ENCODE measurements at places on chromosomes 16 and 17.

GRCh38 chr16:63684149-63685101, 1437.4 kb downstream of the CDH11 start:
- DNase-seq: no peak

GRCh38 chr17:27349540-27350021, 55.7 kb downstream of the WSB1 start:
- DNase-seq: no peak

DNA sequence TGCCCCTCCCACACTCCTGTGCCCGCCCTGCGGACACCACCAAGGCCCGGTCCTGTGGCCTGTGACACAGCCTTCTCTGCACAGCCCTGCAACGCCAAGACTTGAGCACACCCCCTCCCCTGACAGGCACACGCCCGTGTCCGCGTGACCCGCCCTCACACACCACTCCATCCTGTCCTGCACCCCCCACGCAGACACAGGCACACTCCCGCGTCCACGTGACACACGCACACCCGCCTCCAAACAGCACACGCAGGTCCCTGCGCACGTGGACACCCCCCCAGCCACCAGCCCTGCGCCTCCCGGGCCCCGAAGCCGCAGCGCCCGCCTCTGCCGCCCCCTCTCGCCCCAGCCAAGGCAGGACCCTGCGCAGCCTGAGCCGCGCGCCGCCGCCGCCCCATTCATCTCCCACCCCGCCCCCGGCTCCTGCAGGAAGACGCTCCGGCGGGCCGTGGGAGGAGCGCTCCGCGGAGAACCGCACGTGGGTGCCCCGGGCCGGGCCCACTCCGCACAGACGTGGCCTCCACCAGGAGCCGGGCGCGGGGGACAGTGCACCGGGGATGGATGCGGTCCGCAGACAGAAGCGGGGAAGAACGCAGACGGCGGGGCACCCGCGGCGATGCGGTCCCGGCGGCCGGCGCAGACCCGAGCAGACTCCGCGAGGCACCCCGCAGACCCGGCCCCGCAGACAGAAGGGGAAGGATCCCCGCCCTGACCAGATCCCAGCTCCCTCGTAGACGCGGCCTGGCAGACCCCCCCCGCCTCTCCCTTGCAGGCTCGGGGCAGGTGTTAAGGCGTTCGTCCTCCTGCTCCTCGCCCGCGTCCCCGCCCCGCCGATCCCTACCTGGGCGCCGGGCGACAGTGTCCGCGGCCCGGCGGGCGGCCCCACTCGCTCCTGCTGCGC, 506 bp downstream of the CAMKK1 start:
- no peak for DNase-seq

DNA sequence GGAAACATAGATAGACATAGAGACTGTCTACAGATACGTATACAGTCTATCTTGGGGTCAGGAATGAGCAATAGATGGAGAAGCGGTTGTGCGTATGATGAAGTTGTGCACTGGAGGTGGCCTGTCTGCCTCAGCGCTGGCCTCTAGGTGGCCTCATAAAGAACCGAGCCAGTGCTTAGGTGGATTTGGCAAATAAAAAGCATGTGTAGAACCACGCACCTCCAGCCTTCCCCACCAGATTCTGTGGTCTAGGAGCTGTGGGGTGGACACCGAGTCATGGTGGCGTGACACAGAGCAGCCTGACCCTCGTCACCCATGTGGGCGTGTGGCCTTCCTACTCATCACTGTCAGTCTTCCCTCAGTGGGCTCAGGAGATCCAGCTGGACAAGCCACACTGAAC, 34.0 kb downstream of the PGS1 start:
- no peak for DNase-seq

DNA sequence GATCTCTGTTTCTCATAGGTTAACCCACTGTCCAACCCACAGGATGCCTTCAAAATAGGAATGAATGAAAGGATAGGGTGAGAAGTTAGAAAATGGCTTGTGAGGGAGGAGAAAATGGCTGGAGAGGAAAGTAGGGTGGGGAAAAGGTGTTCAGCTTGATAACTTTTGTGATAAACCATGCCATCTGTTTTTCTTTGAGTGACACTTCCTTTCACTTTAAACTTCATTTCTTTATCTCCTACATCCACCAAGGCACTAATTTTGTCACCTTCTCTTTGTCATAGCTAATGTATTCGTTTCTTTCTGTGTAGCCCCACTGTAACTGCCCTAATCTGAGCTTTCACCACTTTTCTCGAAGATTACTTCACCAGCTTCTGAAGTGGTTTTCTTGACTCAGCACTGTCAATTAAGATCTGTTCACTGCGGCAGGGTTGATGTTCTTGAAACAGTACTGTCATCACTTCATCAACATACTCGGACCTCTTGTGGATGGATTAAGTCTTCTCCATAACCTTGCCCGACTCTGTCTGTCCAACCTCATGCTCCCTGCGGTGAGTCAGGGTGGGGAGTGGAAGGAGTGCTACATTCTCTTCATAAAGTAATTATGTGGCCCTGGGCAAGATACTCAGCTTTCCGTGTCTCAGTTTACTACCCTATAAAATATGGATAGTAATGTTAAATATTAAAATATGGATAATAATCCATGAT, 5.5 kb upstream of the KRT10 start:
- DNase-seq: no peak

DNA sequence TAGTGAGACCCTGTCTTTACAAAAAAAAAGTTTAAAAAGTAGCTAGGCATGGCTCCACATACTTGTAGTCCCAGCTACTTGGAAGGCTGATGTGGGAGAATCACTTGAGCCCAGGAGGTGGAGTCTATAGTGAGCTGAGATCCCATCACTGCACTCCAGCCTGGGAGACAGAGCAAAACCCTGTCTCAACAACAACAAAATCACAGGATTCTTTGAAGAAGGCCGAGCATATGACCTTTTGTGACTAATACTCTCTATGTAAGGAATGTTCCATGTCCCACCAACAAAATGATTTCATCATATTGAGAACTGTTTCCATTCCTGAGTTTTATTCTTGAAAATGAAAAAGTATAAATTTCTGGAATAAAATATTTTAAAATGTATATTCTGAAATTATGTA, 58.9 kb upstream of the EFCAB3 start:
- DNase-seq: no peak

DNA sequence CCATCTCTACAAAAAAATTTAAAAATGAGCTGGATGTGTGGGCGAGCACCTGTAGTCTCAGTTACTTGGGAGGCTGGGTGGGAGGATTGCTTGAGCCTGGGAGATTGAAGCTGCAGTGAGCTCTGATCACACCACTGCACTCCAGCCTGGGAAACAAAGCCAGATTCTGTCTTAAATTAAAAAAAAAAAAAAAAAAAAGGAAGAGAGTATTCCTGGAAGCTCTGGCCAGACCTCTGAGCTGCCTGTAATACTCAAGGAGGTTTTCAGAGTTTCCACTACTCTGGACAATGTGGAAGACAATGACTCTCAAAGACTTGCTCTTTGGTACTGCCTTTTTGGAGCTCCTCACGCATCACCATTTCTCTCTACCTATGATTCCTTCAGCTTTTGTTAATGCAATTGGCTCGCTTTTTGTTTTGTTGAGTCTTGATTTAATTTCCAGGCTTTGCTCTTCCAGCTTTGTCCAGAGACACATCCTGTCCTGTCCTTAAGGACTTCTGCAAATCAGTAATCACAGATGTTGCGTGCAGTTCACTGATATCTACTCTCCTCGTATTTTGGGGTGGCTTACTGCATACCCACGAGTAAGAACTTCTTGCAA, 10.8 kb downstream of the CHD9 start:
- DNase-seq: no peak

DNA sequence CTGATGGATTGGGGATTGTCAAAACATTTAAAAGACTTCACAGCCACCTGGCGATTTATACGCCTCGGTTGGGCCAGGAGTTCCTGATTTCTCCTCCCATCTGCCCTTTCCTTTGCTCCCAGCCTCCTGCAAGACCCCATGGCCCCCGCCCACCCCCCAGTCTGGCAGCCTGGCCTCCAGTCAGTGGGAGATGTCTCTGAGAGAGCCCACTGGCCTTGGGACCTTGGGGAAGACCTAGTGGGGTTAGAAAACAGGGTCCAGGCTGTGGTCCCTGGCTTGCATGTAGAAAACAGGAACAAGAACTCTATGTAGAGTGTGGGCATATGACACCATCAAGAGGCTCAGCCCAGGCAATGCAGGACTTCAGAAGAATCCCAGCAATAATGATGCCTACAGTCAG, 209.4 kb upstream of the C16orf82 start:
- DNase-seq: no peak

DNA sequence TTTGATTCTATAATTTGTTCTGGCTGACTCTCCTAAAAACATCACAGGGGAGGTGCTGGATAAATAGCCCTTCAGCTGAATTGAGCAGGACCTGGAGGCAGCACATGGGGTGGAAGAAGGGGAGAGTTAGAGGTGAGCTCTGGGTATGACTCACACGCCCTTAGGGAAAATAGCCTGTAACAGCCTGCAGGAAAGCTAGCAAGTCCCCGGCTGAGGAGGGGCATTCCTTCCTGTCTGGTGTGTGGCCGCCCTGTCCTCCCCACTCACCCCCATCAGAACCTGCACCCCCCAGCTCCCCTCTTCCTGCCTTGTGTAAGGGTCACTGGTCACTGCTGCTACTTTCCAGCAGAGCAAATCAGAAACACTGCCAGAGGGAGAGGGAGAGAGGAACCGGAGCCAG, 187.4 kb downstream of the C16orf95 start:
- no peak for DNase-seq

DNA sequence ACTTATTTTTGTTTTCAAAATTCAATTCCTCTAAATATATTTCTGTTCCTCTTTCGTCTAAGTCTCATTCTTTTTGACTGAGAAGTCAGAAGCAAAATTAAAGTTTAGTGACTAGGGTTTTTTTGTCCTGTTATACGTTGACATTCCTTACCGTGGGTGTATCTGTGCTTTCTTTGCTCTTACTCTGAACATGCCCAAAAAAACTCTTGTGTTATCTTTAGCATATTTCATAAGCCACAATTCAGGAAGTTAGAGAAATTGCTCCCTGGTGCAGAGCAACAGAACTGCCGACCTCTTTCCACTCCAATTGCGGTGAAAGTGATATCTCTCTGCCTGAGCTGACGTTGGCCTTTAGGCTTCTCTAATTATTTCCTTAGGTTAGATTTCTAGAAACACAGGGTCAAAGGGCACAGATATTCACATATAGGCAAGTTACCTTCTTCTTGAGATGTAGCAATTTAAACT, 65.7 kb downstream of the CENPV start:
- no peak for DNase-seq

Measured in left forelimb (tissue), 1 donor.